Activated CD8-positive, alpha-beta memory T cell treated with anti-CD3 and anti-CD28 coated beads, Interleukin-2, amount 50 U/mL, for 48 hours (primary cell): ENCODE measurements at places on chromosomes 1 and 21.

GRCh38 chr1:169363046-169363730 lies 4.4 kb downstream of the NME7 start:
- DNase-seq = no peak

- no peak for DNase-seq
Measured at GRCh38 chr1:47827109-47827508, 170.1 kb downstream of the TRABD2B start.

DNA sequence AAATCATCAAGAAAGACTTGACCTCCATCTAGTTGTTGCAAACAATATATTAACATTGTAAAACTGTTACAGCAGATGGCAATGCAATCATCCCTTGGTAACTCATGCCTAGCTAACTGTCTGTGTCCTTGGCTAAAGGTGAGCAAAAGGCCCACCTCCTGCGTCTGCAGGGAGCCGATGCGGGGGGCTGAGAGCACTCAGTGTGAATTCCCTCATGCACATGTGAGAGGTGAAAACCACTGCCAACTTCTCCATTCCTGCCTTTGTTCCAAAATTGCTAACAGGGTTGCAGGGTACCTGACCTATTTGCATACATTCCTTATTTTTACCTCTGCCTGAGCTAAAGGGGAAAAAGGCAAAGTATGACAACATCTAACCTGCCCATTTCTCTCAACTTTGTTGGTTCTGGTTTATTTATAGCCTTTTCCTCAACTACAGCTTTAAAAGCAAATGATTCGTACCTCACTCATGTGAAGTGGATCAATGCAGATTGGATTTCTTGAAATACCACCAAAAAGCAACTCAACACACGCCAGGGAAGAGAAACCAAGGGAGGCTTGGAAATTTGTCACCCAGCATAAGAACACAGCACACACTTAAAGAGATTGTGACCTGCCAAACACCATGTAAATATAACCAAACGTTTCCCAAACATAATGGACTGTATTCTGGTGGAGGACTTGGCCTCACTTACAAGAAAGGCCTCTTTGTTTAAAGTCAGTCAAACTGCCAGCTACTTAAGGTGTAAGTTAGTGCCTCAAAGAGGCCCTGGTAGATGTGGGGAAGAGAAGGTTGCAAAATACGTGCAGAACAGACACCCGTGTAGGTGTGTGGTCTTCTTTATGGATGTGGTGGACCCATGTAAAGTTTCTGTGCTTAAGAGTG lies 651.0 kb downstream of the SMYD3 start:
- DNase-seq = no peak

DNA sequence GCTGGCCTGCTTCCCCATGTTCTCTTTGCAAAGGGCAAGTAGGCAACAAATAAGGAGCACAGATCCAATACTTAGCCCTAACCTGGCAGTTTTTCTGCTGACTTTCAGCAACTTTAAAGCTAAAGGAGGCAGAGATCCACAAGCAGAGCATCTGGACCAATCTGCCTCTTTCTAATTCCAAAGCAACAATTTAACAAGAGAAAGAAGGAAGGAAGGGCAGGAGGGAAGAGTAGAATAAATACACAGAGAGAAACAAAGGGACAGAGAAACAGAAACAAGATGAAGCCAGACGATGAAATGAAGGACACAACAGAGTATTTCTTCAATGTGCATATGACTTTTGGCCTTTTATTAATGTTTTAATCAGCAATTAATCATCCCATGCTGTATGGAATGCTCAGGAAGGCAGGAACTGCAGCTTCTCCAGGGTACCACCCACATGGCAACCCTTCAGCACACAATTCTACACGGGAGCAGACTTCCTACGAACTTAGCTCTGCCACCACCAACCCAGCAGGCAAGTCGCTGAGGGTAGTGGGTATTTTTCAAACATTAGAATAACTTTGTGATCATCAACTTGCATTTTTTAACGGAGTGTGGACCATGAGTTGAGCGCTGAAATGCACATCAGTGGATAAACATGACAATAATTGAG lies 15.3 kb downstream of the CLCC1 start:
- DNase-seq = no peak

GRCh38 chr1:63679076-63679475 lies 85.9 kb downstream of the PGM1 start:
- no peak for DNase-seq

GRCh38 chr21:37197746-37198145 lies 69.4 kb downstream of the VPS26C start:
- no peak for DNase-seq

GRCh38 chr1:26145041-26145959 lies 13.6 kb upstream of the FAM110D start:
- DNase-seq = peak; percentile 79

- no peak for DNase-seq
Measured at GRCh38 chr21:26587736-26588201, 14.7 kb upstream of the CYYR1 start.

DNA sequence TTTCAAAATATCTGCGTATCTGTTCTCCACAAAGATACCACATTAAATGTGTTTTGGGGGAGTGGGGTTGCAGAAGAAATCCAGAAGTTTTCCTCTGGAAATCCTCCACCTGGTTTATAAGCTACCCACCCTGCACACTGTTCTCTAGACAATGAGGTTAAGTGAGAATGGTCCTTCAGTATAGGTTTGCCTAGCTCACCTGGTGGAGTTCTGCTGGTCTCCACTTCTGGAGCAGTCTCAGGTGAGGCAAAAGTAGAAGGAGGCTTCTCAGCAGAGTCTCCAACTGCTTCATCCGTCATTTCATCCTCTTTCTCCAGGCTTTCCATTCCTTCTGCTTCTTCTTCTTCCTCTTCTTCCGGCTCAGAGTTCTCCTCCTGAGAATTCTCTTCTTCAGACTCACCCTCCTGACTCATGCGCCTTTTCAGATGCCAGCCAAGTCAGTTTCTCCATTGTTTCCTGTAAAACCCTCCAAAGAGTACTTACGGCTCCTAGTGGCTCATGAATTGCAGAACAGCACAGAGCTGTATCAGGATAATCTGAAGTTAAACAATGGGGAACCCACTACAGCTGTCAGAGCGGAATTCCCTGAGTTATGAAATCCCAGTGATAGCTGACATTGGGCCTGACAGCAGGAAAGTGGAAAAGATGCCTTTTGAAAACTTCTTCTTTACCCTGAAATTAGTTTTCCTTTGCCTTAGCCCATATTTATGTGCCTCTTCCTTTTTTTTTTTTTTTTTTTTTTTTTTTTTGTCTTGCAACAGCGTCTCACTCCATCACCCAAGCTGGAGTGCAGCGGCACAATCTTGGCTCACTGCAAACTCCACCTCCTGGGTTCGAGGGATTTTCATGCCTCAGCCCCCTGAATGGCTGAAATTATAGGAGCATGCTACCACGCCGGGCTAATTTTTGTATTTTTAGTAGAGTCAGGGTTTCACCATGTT lies 38.5 kb downstream of the MSTO1 start:
- DNase-seq = no peak

DNA sequence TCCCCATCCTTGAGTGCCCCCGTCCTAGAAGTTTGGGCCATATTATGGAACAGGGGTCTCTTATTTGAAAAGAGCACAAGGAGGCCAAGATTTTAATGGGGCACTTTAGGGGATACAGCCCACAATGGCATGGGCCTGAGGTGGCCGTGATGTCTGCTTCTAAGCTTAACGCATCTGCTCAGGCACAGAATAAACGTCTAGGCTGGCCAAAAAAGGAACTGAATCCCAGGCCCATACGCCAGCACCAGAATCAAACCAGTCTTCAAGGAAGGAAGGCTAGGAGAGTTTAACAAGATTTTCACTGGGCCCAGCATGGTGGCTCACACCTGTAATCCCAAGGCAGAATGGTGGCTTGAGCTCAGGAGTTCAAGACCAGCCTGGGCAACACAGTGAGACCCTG lies 9.2 kb upstream of the SARS1 start:
- DNase-seq = no peak

- DNase-seq = no peak
Measured at GRCh38 chr1:59061876-59062275, 235.0 kb upstream of the FGGY start.

- DNase-seq = no peak
Measured at GRCh38 chr1:35925741-35926140, 5.2 kb upstream of the AGO3 start.

DNA sequence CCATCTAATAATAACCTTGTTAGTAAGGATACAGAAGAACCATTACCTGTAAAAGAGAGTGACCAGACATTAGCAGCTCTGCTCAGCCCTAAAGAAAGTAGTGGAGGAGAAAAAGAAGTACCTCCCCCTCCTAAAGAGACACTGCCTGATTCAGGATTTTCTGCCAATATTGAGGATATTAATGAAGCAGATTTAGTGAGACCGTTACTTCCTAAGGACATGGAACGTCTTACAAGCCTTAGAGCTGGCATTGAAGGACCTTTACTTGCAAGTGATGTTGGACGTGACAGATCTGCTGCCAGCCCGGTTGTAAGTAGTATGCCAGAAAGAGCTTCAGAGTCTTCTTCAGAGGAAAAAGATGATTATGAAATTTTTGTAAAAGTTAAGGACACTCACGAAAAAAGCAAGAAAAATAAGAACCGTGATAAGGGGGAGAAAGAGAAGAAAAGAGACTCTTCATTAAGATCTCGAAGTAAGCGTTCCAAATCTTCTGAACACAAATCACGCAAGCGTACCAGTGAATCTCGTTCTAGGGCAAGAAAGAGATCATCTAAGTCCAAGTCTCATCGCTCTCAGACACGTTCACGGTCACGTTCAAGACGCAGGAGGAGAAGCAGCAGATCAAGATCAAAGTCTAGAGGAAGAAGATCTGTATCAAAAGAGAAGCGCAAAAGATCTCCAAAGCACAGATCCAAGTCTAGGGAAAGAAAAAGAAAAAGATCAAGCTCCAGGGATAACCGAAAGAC lies 11.6 kb downstream of the SON start:
- no peak for DNase-seq

DNA sequence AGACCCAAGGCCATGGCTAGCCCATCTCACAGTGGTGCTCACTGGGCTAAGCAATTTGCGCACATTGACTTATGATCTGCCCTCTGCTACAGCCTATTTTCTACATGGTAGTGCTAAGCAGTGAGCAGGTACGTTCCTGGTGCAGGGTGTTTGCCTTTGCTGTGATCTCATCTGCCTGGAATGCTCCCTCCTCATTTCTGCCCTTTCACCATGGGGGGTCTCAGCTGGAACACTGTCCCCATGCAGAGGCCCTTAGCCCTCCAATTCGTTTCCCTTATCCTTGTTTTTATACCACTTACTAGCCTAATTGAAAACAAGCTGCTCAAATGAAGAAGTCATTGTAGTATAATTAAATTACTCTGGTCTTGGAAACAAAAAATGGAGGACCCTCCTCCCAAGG lies 2.0 kb upstream of the B3GALT5 start:
- DNase-seq = no peak

DNA sequence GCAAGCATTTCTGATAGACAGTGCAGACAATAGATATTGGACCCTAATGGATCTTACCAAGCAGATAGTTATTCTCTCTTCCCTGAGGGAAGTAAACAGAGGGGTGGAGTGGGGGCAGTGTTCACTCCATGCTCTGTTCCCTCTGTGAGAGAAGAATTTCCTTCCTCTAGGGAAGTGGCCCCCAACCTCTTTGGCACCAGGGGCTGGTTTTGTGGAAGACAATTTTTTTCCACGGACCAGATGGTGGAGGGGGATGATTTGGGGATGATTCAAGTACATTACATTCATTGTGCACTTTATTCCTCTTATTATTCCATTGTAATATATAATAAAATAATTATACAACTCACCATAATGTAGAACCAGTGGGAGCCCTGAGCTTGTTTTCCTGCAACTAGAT lies 459.9 kb downstream of the ADGRL2 start:
- no peak for DNase-seq

DNA sequence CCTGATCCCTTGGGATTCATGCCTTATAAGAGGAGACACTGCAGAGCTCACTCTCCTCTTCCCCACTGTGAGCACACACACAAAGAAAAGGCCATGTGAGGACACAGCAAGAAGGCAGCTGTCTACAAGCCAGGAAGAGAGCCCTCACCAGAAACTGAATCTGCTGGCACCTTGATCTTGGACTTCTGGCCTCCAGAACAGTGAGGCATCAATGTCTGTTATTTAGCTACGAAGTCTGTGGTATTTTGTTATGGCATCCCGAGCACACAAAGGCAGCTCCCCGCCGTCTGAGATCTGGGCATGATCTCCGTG lies 47.1 kb upstream of the RPL11 start:
- no peak for DNase-seq

- no peak for DNase-seq
Measured at GRCh38 chr1:6982860-6983259, 197.6 kb downstream of the CAMTA1 start.

GRCh38 chr1:180287988-180288705 lies 58.1 kb downstream of the LHX4 start:
- DNase-seq = no peak

- no peak for DNase-seq
Measured at GRCh38 chr1:62233926-62234450, 39.3 kb downstream of the L1TD1 start.

DNA sequence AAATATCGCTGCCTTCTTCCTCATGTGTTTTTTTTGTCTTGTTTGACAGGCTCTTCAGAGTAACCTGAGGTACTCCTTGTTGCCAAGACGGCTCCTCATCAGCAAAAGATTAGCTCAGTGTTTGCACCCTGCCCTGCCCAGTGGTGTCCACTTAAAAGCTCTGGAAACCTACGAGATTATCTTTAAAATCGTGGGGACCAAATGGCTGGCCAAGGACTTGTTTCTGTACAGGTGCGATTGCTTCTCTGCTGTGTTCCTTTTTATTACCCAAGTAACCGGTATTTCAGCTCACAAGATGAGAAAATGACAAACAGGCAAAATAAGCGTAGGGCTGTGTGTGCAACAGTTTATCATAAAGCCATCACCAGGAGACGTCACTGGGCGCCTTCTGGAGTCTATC lies 42.4 kb downstream of the DOP1B start:
- no peak for DNase-seq

DNA sequence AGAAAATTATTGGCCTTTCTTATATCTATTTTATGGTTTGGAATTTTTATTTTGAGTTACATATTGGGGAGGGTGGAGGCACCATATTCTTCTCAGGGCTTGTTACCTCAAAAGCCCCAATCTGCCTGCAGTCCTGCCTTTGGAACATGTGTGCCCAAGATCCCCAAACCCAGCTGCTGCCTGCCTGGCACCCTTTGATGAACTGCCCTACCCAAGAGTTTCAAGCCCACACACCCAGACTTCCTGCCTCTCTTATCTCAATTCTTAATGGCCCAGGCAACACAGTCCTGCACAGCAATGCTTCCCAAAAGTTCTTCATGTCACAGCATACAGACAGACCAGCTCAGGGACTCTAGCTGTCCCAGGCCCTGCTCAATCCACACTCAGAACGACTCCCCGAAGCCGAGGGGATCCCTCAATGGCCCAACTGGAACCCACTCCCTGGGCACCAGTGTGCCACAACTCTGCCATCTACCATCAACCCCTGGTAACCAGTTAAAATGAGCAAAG lies 19.2 kb downstream of the OLFML2B start:
- no peak for DNase-seq
